Cortex of kidney (tissue), 1 donor: ENCODE measurements at places on chromosomes 1 and 21.

DNA sequence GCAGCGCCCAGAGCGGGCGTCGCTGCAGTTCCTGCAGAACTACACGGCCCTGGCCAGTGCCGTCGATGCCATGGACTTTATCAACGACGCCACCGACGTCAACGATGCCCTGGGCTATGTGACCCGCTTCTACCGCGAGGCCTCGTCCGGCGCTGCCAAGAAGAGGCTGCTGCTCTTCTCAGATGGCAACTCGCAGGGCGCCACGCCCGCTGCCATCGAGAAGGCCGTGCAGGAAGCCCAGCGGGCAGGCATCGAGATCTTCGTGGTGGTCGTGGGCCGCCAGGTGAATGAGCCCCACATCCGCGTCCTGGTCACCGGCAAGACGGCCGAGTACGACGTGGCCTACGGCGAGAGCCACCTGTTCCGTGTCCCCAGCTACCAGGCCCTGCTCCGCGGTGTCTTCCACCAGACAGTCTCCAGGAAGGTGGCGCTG lies 22.0 kb downstream of the COL6A1 start:
- DNase-seq: no peak

DNA sequence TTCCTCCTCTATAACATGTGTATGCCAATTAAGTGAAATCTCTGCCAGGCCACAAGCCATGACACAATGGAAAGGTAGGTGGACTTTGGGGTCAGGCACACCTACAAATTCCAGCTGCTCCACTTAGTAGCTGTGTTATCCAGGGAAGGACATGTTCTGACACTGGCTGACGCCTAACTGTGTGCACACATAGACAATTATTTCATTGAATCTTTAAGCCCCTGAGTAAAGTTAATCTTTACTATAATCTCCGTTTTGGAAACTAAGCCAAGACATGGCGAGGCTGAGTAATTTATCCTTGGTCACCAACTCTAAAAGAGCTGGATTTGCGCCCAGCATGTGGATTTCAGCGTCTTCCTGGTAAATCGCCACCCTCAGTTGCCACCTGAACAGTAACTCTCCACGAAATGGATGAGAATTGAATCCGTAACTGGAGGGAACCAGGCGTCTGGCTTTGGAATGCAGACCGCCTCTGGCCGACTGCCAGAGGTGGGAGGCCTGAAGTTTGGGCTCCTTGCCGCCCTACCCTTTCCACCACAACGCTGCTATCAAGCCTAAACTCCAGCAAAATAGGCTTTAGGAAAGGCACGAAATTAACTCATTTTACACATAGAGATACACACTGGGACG lies 888 bp upstream of the SNRPE start:
- DNase-seq: no peak

DNA sequence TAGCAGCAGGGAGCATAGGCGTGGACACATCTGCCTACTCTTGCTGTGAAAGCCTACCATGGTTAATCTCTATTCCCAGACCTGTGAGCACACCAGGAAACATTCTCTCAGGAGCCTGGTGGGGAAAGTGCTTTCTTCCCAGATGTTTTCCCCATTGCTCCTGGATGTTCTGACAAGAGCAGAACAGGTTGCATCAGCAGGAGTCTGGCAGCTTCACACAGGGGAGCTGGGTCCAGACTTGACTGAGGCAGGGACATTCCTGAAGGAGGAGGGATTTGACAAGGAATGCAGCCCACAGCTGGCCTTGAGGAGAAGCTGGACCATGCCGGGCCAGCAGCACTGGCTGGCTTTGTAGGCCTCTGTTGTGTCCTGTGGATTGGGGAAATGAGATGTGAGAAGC lies 21.0 kb upstream of the ARTN start:
- no peak for DNase-seq

- no peak for DNase-seq
Measured at GRCh38 chr1:241275981-241276380, 81.0 kb downstream of the RGS7 start.

- DNase-seq: no peak
Measured at GRCh38 chr21:8993284-8993942, 1528.0 kb upstream of the TPTE start.

GRCh38 chr1:1612104-1612400 lies 3.2 kb upstream of the MIB2 start:
- DNase-seq: no peak

DNA sequence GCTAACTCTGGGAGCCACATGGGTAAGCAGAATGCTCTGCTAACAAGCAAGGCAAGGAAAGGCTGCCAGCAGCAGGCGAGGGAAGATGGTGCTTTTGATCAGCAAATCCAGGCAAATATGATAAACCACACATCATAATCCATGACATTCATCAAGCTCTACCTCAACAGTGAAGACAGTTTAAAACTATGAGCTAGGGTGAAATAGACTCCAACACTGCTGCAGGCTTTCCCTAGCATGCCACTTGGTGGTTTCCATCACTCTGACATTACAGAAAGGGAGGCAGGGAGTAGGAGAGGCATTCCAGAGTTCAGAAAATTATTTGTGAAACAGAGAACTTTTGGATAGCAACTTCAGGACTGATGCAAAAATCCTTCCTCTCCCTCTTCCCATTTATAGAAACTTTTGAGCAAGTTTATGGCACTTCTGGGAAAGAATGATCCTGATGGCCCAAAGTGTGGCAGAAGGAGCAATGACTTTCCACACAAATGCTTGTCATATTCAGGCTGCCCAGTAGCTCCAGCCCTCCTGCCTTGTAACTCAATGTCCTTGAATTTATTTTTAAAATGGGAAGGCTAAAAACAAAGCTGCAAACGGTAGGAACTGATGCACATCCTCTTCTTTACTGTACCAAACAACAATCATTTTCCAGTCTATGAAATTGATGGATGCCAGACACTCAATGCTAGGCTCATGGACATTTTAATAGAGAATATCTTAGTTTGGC lies 70.8 kb downstream of the SMYD2 start:
- DNase-seq: no peak

DNA sequence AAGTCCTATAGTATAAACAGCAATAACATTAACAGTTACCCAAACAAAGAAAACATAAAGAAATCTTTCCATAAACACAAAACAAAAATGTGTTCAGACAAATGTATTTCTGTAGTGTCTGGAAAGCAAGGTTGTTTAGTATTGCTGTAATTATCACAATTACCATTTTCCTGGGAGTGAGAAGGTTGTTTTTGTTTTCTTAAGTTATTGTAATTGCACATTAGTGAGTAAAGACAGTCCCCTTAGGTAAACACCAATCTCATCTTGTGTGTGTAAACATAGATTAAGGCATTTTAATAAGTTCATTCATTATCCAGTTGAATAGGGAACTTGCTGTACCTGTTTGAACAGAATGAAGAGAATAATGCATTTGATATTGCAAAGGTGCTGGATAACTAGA lies 356.9 kb upstream of the ADGRL4 start:
- DNase-seq: no peak

DNA sequence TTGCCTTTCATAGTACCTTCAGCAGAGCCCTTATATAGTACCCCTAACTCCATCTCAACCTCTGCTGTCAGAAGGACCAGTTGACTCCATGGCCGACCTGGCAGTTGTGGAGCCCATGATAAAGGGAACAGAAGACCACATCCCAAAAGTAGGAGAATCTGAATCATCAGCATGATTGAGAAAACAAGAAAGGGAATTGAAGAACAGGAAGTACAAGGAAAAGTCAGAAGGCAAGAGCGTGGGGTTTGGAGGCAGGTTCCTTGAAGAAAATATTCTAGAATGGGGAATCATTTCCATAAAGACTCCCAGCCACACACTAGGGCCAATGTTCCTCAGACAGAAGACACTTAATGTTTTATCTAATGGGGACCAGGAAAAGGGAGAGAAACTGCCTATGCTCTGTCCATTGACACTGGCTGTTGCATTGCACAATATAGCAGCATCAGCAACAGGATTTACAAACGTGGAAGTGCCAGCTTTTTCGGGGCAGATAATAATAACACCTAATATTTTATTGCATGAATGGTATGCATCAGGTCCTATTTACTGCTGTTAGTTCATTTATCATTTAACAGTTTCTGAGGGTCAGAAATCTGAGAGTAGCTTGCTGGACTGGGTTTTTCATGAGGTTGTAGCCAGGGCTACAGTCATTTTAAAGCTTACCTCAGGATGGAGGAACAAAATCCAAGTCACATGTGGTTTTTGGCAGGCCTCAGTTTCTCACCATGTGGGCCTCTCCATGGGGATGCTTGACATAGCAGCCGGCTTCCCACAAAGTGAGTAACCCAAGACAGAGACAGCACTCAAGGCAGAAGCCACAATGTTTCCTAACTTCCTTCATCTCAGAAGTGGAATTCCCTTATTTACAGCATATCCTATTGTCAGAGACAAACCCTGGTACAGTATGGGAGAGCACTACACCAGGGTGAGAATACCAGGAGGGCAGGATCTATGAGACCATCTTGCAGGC lies 483.4 kb downstream of the PLPP3 start:
- no peak for DNase-seq

- DNase-seq: no peak
Measured at GRCh38 chr21:42558846-42559245, 45.2 kb downstream of the SLC37A1 start.

GRCh38 chr1:234987415-234988154 lies 141.1 kb downstream of the TOMM20 start:
- DNase-seq: no peak

GRCh38 chr1:15276691-15277446 lies 29.8 kb downstream of the FHAD1 start:
- DNase-seq: no peak

DNA sequence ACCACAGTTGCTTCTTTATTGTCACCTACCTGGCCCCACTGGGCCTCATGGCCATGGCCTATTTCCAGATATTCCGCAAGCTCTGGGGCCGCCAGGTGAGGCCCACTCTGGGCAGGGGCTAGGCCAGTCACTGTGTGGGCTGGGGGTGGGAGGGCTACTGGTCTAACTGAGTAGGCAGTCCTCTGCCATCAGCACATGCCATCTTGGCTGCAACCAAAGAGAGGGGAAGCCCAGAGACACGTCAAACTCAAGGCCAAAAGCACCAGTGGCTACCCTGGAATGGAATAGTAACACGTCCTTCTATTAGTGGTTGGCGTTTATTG lies 4.0 kb downstream of the HCRTR1 start:
- no peak for DNase-seq

DNA sequence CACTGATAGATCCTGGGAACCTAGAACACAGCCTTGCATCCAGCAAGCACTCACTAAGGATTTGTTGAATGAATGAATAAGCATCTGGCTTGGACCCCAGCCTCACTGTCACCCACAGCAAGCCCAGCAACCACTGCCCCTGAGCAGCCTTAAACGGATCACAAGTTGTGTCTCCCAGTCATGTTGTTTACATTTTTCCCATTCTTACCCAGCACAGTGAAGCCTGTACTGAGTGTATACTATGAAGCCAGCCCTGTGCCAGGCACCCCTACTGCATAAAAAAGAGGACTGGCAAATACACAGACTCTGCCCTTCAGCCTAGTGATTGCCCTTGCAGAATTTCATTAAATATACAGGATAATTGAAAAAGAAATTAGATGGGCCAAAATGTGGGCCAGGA lies 30.2 kb downstream of the RRAGC start:
- no peak for DNase-seq

- DNase-seq: no peak
Measured at GRCh38 chr1:220217383-220217988, 54.8 kb downstream of the RAB3GAP2 start.
